Natural killer cell (primary cell): ENCODE measurements at places on chromosomes 7 and 10. TPM values are rescaled to one million over a fixed set of nuclear protein-coding genes. Genes with fewer than 3 reads are reported as not detected.

The HPSE2 gene
- not detected for total RNA-seq

The EVX1 gene
- not detected for total RNA-seq

The TACC2 gene
- total RNA-seq: not detected

The GHRHR gene
- not detected for total RNA-seq
